ENCODE measurements at places on chromosomes 7 and 10.
A peak's percentile ranks its signal among the peaks of the same experiment; 100 is the strongest.

DNA sequence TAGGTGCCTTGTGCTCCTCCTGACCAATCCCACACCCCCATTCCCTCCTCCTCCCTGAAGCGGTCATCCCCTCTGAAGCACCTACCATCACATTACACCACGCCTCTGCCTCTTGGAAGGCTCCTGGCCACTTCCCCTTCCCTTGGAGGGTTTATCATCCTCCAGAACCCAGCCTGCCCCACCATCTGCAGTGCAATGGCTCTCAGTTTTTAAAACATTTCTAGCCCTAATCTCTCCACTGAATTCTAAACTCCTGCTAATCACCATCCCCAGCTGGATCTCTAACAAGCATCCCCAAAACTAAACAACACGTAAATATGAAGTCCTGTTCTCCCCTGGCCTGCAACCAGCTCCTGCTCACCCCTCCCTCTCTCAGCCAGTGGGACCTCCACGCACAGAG lies 70.6 kb downstream of the PIP4K2A start:
- DNase-seq = no peak

GRCh38 chr10:21202776-21203462 lies 305.8 kb upstream of the NEBL start:
- DNase-seq = no peak

DNA sequence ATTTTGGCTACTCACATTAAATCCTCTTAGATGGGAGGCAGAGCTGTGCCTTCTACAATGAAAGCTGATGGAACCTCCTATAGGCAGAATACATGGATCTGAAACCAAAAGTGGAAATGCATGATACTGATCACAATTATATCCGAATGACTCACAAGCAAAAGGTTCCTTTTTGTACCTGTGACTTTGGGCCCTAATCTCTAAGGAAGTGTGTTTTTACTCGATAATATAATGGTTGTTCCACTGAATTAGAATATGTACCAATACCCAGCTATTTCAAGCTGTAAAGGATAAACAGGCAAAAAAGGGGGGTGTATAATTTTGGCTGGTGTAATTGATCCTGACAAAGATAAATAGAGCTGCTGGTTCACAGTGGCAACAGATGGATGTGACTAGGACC lies 17.6 kb upstream of the LAMB1 start:
- DNase-seq = no peak

DNA sequence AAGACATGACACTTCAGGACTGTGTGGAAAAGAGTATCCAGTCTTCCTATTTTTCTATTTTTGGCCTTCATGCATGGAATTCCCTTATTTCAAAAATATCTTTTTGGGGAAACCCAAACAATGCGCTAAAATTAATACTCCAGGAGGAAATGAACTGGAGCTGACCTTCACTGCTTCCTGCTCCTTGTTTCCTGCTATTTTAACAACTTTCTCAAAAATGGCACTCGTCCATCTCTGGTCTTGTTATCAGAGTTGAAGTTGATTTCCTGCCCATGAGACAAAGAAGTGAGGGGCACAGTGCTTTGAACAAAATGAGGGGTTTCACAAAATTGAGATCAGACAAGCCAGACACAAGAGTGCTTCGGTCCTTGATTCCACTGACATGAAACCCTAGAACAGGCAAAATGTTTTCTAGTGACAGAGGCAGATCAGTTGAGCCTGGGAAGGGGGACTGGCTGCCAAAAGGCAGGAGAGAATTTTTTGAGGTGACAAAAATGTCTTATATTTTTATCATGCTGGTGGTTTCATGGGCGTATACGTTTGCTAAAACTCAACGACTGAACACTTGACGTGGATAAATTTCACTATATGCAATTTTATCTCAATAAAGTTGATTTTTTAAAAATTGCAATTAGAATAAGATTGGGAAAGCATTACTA lies 193.2 kb downstream of the CREB5 start:
- no peak for DNase-seq

DNA sequence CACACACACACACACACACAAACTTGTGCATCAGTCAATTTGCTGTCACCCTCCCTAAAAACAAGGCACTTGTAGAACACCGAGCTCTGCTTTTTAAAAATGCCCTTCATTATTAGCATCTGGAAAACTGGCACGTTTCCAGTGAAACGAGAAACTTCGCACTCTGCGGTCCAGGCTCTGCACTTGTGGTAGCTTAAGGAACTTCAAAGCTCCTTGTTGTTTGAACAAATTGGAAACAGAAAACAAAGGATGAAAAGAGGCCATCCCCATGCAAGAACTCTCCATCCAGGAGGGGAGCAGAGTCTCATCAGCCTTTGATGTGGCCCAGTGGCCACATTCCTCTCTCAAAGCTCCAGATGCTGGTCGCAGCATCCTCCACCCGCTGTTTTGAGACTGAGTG lies 105.1 kb downstream of the C10orf90 start:
- no peak for DNase-seq

DNA sequence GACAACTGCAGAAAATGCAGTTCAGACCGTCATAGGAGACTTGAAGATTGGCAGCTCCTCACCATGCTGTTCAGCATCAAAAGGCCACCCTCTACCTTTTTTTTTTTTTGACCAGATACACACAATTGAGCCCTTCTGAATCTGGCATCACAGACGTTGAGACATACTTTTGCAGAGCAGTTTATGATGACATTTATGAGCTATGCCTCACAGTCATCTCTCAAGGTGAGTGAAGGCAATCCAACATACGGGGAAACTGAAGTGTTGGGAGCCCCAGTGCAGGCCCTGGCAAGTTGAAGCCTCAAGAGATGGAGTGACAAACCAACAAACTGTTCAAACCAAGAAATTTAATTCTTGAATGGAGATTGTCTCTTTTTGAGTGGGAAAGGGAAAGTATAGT lies 83.6 kb upstream of the DLX6 start:
- DNase-seq = no peak

- DNase-seq = no peak
Measured at GRCh38 chr10:112640638-112641037, 193.6 kb downstream of the VTI1A start.

- DNase-seq = no peak
Measured at GRCh38 chr10:43765516-43765915, 116.8 kb upstream of the ZNF32 start.

GRCh38 chr10:57579926-57580325 lies 687.8 kb downstream of the IPMK start:
- peak; percentile 12 for DNase-seq

All from fibroblast of the aortic adventitia (primary cell).